ENCODE measurements at places on chromosomes 7 and 10.

DNA sequence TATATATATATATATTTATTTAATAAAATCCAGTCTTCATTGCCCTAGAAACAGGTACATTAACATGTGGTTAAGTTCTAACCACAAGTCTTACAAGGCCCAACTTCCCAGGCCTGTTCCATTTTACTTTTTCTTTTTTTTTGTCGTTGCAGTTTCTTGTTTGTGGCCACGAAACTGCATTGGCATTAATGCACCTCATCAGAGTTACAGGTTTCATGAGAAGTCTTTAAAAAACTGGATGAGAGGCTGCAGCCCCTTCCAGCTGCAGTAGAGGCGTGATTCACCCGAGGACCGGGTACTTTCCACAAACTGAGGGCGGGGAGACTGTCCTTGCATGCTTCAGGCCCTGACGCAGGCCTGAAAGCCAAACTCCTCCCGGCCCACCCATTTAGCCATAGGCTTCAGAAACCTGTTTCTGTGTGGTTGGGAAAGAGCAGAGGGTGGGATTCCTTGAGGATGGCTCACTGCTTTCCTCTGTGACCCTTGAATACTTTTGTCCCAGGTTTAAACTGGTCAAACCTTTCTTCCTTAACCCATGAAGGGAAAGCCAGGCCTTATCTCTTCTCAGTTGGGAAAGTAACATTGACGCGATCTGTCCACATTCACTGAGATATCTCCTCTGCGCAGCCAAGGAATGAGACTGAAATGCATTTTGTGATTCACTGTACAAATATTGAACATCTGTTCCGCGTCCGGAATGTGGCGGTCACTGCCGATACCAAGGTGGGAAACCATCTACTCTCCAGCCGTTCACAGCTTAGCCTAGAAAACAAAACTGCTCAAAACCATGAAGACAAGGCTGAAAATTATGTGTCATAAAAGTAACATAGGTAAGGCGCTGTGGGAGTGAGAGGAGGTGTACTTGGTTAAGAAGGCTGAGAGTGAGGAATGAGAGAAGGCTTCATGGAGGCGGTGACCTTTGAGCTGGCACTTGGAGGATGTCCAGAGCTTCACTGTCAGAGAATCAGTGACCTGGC, 311.7 kb downstream of the GATA3 start:
- DNase-seq: peak; percentile 69

DNA sequence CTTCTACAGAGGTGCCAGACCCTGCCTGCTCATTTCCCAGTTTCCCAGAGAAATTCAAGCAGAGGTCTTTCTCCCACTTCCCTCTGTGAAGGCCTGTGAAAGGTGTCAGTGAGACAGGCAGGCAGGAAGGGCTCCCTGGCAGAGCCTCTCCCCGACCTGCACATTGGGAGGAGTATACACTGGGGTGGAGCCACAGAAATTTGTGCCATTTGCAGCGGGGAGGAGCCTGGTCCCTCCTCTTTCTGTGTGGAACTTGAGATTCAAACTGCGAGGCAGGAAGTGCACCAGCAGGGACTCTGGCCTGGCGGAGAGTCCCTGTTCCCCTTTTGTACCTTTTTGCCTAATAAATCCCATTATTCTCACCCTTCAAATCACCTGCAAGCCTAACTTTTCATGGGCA, 54.6 kb upstream of the OPN4 start:
- no peak for DNase-seq

DNA sequence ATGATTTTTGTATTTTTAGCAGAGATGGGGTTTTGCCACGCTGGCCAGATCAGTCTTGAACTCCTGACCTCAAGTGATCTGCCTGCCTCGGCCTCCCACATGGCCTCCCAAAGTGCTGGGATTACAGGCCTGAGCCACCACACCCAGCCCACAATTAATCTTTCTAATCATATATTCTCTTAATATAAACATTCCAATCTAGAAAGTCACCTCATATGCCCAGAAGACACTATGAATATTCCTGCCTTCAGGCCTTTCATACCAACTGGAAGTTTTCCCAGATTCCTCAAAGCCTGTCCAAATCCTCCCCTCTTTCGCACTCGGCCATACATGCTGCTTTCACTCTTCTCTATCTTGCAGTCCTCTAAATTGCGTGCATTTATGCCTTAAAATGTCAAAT, 32.6 kb downstream of the PDZD8 start:
- no peak for DNase-seq

GRCh38 chr7:4861673-4862072, at the start of gene PAPOLB:
Gene PAPOLB, minus strand, starts transcription at chr7:4862030. Its CDS starts 220 bp downstream, at chr7:4861810.
- no peak for DNase-seq

DNA sequence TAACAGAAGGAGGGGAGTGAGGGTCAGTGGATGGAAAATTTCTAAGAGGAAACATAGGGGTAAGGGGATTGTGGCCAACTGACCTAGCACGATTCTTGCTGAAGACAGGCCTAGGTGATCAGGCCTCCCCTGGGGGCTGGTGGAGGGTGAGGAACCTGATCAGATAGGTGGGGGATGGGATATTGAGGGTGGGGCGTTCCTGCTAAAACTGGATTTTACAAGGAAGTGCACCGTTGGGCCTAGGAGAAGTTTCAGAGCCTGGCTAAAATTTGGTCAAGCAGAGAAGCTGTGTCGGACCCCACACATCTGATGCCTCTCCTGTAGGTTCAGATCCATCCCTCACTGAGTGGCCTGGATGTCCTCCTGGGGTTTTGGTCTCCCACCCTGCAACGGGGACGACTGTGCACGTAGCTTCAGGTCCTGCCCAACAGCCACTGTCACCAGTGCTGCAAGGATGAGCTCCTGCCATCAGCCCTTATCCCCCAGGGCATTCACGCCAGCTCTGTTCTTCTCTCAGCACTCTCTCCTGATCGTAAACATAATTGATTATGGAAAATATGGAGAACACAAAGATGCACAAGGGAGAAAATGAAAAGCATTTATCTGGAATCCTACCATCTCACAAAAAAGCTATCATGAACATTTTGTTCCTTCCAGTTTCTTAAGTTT, 89.9 kb downstream of the ADCY1 start:
- no peak for DNase-seq

GRCh38 chr10:97861097-97861750, 11.6 kb downstream of the GOLGA7B start:
- peak; percentile 39 for DNase-seq

- DNase-seq: no peak
Observed at GRCh38 chr7:22295402-22296264, 61.3 kb downstream of the RAPGEF5 start.

GRCh38 chr10:99748823-99749451, 16.9 kb downstream of the CUTC start:
- DNase-seq: no peak

- DNase-seq: no peak
Observed at GRCh38 chr10:103472005-103472404, 7.0 kb downstream of the CALHM3 start.

DNA sequence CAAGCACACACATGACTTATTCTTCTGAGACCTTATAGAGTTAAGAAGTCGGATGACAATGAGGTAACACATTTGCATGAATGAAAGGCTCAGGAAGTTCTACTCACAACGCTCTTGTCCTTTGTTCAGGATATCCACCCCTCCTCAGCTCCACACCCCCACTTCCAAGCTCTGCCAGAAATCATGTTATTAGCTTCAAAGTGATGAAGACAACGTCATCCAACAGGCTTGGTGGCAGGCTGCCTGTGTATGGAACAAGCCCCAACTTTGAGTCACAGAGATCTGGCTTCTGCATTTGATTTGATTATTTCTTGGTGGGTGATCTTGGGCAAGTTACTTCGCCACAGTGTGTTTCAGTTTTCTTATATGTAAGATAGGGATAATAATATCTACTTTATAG, 12.4 kb upstream of the BMPER start:
- DNase-seq: no peak

GRCh38 chr10:113666682-113667252, 2.9 kb upstream of the NRAP start:
- DNase-seq: no peak

- peak; percentile 20 for DNase-seq
Observed at GRCh38 chr7:139054101-139054500, 18.3 kb upstream of the ZC3HAV1L start.

- no peak for DNase-seq
Observed at GRCh38 chr10:20622531-20623211, 274.4 kb downstream of the NEBL start.

DNA sequence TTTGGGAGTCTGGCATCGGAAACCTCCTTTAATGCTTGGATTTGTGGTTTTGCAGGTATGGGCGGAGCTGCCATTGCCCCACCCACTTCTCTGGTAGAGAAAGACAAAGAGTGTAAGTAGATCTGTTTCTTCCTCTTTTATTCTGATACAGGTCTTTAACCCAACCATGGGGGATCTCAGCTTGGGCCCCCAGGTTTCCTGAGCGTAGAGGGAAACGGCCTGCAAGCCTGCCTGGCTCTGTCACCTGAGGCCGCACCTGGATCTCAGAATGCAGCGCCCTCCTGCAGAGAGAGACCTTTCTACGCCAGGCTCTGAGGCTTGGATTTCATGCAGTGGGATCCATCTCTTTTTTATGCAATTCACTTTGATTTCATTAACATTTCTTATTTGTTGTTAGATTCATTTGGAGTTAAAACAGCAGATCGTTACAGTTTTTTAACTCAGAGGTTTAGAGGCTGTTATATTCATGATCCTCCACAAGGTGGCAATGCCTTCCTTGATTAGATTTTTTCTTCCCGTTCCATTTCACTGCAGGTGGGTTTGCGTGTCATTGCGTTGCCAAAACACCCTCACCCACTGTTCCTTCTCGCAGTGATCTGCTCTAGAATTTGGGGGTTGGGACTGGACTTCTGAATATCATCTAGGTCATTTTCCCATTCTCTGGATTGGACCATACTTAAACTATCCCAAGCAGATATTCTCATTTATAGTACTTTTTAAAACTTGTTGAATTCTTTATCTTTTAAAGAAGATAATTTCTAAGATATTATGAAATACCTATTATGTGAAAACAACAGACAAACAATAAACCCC, 20.0 kb downstream of the RBM17 start:
- no peak for DNase-seq

- no peak for DNase-seq
Observed at GRCh38 chr10:10128387-10128786, 889.3 kb upstream of the CELF2 start.

GRCh38 chr10:100747456-100748230, 2.3 kb downstream of the PAX2 start:
- no peak for DNase-seq

DNA sequence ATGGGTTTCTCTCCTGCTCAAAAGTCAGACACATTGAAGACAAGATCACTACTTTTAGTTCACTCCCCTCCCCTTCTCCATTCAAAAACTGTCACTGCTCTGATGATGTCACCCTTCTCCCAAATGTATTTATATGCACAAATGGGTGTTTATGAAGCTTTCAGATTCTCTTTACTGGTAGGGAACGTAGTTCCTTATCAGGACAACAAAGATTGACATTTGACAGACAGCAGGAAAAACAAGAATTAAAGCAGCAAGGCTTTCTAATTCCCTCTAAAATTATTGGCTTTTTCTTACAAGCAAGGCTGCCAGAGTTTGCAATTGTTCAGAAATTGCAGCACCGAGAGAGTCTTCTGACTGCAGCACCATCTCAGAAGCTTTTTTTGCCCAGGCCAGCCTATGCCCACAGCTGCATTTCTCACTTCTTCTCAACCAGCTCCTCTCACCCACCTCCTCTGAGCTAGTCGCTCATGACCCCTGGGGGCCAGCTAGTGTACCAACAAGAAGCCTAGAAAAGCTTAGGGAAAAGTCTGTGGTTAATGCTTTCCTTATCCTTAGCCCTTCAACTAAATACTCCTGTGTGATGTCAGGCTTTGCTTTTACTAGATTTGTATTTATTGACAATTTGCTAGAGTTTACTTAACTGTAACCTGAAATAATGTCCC, 265.1 kb downstream of the HTR7 start:
- DNase-seq: no peak

DNA sequence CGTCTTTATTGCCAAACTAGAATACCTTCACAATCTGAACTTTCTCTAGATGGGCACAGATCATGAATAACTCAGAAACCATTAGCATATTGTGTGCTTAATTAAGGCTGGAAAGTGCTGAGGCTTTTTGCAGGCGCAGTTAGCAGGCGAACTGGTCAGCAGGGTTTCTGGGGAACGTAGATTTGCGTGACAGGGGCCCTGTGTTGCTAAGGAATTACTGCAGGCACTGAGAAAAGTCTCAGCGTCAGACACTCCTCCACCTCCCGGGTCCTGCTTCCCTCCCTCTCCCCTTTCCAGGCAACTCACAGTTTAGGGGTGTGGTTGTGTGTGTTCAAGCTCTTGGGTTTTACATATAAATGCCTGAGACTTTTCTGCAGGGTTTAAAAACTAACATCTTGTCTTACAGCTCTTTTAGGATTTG, 2.2 kb downstream of the MAP3K8 start:
- DNase-seq: peak; percentile 36

DNA sequence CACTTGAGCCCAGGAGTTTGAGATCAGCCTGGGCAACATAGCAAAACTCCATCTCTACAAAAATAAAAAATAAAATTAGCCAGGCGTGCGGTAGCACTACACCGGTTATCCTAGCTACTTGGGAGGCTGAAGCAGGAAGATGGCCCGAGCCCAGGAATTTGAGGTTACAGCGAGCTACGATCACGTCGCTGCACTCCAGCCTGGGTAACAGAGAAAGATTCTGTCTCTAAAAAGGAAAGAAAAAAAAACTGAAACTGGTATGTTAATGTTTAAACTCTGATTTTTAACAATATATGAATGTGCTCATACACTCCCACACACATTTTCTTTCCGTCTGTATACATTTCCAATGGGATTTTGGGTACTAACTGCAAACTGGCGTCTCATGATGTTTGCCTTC, 140.6 kb upstream of the KMT2E start:
- DNase-seq: no peak

DNA sequence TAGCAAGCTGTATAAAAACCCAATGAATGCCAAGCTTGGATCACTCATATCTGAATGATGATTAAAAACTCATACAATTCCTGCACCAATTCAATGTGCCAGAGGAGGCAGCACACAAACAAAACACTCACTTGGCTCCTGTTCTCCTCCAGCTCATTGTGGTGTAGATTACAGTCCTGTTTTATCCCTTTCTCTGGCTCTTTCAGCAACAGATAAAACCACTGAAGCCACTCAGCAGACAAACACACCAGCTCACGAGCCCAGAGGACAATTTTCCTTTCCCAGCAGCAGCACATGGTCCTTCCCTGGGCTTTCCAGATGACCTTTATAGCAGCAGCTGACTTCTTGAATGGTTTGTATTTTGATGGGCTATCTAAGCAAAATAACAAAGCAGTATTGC, 107.3 kb upstream of the STARD3NL start:
- DNase-seq: no peak

DNA sequence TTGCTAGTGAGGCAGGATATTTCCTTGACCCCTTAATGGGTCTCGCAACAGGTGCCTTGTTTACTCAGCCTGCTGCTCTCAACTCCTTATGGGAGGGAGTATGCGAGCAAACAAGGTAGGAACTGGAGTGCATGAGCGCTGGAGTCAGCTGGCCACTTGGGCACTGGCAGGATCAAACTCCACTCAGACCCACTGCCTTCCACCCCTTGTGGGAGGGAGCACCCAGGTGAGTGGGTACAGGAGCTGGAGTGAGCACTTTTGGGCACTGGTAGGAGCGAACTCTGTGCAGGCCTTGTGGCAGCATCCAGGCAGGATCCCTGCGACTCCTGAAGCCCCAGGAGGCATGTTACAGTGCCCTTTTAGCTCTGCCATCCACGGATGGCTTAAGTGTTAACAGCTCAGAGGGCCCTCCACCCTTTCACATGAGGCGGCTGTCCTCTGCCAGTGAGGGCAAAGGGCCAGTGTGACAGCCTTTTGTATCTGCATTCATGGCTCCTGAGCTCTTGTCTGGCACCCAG, 123.2 kb downstream of the ST7 start:
- no peak for DNase-seq

Measured in activated T-cell treated with anti-CD3 and anti-CD28 coated beads, Interleukin-2, amount 50 U/mL, for 48 hours (primary cell).